ENCODE measurements at places on chromosomes 11 and 22. TPM values are rescaled to one million over a fixed set of nuclear protein-coding genes. Genes with fewer than 3 reads are reported as not detected.

The LUZP2 gene
- total RNA-seq = under 0.01 TPM

The SGSM1 gene
- 1.5 TPM for total RNA-seq

The MICAL3 gene
- total RNA-seq = 47.1 TPM

DNA sequence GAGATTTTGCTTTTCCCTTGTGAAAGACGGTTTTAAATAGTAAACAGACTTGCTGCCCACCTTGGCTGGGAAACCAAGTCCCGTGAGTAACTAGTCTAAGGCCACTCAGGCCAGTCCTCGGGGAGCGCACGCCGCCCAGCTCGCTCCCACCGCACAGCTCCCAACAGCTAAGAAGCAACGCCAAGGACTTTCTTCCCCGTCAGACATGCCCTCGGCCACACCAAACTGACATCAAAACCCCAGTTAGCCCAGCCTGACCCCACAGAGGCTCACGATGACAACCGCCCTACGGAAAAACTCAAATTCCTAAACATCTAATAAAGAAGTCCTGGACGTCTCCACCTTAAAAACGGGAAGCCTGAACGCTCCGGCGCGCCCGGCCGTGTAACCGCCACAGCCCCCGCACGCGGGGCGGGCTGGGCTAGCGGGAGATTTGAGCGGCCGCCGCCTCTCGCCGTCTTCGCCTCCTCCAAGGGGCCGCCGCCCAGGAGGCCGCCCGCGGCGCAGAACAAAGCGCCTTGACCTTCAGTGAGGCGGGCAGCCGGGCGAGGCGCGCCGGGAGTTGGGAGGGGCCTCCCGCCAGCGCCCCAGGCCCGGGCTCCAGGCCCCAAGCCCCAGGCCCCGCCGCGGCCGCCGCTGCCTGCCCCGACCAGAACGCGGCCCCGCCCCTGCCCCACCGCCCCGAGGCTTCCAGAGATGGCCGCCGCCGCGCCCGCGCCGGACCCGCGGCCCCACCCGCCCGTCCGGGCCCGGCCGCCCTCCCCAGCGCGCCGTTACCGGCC is 486 bp downstream of the NAP1L4 start:
- no peak for DNase-seq

- no peak for DNase-seq
Observed at GRCh38 chr11:118343248-118343647, 743 bp upstream of the CD3D start.

DNA sequence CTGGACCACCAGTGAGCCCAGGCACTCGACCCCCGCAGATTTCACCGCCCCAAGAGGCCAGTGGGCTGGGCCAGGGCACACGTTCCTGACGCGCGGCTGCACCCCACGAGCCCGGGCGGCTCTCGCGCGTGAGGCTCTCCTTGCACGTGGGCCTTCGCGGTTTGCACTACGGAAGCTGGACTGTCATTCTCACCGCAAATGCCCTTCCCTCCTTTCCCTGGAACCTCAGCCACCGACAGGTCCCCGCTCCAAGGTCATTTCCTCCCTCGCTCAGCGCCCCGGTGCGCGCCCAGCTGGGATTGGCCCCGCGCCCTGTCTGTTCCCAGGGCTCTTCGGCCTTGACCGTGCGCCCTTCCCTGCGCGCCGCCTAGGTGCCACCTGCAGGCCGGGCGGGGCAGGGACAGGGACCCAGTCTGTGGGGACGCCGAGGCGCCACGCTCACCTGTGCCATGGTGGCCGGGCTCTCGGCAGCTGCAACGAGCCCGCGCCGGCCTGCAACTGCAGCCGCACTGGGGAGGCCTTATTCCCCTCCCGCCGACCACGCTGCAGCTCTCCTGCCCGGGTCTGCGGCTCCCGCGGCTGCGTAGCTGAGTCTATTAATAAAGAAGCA is 2.1 kb upstream of the CPT1A start:
- DNase-seq = no peak

GRCh38 chr11:66115638-66116301 is 45.7 kb downstream of the PACS1 start:
- no peak for DNase-seq

DNA sequence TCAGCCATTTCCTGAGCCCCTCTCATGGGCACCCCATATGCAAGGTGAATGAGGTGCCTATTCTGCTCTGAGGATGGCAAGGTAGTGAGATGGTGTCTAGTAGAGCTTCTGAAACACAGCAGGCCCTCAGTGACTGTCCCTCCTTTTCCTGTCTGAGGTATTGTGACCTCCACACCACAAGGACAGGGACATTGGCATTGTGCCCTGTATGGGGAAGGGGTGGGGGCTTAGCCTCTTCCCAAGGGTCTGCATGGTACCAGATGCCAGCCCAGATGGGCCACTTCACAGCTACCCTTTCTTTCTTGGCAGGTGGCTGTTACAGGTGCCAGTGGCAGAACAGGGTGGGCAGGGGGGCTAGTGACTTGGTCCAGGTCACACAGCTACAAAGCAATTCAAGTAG is 78.8 kb downstream of the CABIN1 start:
- DNase-seq = no peak

- DNase-seq = no peak
Observed at GRCh38 chr11:6611963-6612212, 128 bp downstream of the TAF10 start.

- DNase-seq = no peak
Observed at GRCh38 chr11:119371778-119372182, 9.7 kb downstream of the USP2 start.

Measured in tibial nerve (tissue), 4 donors.